ENCODE measurements at places on chromosomes 2 and 18.

DNA sequence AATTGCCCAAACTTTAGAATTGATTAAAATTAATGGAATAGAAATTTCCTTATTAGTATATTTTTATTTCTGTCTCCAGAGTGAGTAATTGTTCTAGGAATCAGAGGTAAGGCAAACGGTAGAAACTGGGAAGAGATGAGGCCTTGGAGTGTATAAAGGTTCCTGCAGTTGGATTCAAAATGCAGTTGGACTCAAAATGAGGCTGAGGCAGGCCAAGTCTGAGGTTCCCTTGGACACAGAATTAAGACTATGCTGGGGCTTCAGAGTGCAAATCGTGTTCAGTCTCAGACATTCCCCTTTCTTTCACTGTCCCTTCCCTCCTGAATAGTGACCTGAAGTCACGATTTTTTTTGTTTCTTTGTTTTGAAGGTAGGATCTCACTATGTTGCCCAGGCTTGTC, 746.9 kb upstream of the NRXN1 start:
- no peak for DNase-seq

DNA sequence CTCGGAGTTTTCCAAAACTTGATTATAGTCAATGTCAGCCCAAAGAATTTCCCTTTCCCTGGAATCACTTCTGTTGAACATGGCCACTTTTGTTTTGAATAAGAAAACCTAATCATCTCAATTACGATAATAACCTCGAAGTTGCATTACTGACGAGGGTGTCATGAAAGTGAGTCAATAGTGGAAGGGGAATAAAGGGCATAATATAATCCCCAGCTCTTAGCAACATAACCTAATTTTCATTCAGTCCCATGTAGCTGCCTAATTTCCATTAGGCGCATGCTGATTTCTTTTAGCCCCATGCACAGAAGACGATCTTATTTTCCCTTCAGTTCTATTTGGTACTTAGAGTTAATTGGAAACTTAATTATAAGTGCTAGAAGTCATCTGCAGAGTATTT, 51.1 kb upstream of the RAPH1 start:
- peak; percentile 13 for DNase-seq

- peak; percentile 11 for DNase-seq
These were observed 31.5 kb upstream of the ATP8B1 start for GRCh38 chr18:57834616-57835015.

DNA sequence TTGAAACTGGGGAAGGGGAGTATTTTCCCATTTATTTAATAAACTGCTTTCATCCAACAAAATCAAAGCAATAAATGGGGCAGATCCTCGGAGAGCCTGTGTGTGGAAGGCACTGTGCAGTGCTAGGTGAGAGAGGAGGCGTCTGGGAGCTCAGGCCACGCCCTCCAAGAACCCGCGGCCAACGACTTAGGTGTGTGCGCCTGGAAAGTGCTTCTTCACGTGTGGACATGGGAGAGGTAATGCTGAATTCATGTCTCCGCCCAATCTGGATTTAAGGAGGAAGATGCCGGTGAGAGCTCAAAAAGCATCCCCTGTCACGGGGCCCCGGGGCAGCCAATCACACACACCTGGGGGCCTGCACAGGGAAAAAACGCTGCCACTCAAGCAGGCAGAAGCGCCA, 77.4 kb downstream of the HDAC4 start:
- DNase-seq: no peak

GRCh38 chr2:144998435-144998834, 478.5 kb upstream of the ZEB2 start:
- no peak for DNase-seq

DNA sequence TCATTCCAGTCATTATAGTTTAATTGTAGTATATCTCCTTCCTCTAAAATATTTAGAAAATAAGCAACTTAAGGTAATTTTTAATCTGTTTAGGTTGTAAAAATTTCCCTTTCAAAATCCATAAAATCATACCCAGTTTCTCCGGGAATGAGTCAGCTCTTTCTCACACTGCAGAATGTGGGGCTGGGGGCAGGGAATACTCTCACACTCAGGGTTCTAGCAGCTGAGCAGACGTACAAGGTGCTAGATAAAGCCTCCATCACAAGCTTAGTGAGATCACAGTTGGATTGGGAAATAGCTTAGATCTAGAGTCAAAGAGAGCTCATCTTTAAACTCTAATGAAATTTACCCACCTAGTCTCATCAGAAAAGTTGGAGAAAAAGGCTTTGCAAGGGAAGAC, 79.9 kb upstream of the FAM237A start:
- DNase-seq: no peak

- no peak for DNase-seq
These were observed 147.2 kb downstream of the ASB1 start for GRCh38 chr2:238573916-238574315.

GRCh38 chr18:51621113-51621863, 423.8 kb upstream of the MEX3C start:
- peak; percentile 44 for DNase-seq

- peak; percentile 26 for DNase-seq
These were observed 95.9 kb upstream of the ACKR3 start for GRCh38 chr2:236473691-236474090.

DNA sequence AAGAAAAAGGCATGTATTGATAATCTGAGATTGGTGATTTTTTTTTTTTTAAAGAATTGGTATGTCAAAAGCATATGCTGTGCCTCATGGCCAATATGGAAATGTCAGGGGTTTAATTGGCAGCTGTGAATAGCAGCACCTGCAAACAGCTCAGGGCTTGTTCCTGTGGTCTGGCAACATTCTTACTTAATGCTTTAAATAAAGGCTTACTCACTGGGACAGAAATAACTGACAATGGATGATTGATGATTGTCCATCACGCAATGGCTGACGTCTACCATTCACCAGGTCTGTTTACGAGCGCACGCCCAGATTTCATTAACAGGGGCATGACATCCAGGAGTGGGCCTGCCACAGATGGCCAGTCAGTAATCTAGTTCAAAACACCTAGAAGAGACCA, 66.7 kb downstream of the ETAA1 start:
- no peak for DNase-seq
